Activated B cell treated with CpG ODN at 0.5 μM for 24 hours (primary cell): ENCODE measurements at places on chromosomes 5 and 9. TPM values are rescaled to one million over a fixed set of nuclear protein-coding genes. Genes with fewer than 3 reads are reported as not detected.
A peak's percentile ranks its signal among the peaks of the same experiment; 100 is the strongest.

DNA sequence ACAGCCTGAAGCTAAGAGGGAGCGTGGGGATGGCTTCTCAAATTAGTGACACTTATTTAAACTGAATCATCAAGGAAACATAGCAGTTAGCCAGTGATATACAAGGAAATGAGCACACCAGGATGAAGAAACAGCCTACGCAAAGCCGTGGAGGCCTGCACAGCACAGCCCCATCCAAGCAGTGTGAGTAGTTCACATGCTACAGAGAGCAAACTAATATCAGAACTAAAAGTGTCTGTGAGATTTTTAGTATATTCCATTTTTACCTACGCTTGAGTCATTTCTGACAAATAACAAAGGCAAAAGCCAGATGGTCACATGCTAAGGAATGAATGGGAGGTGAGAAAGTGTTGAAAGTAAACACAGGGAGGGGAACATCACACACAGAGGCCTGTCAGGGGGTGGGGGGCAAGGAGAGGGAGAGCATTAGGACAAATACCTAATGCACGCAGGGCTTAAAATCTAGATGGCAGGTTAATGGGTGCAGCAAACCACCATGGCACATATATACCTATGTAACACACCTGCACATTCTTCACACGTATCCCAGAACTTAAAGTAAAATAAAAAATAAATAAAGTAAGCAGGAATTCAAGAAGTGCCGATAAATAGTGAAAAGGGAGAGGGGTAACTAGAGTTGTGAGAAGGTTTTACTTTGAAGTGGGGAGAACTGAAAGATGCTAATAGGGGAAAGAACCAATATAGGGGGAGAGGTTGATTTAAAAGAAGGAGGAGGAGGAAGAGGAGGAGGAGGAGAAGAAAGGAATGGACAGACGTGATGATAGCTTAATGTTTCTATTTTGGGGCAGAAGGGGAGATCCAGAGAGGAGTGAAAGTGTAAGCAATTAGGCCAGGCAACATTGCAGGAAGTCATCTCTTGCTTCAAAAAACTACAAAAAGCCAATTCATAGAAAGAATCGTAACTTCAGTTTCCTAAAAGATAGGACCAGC, 100.9 kb upstream of the PTGER4 start:
- H3K27ac ChIP-seq, result peak overlapping the region; percentile 73
- no peaks in the 10 kb centered on the region for H3K36me3 ChIP-seq
- H3K4me1 ChIP-seq, result peaks cover 19% of the 10 kb centered on the region
- DNase-seq, result no peak
- H3K27me3 ChIP-seq, result no peaks in the 10 kb centered on the region

GRCh38 chr9:15248621-15249020, 58.4 kb downstream of the TTC39B start:
- no peaks in the 10 kb centered on the region for H3K27me3 ChIP-seq
- H3K36me3 ChIP-seq, result no peaks in the 10 kb centered on the region
- no peaks in the 10 kb centered on the region for H3K4me1 ChIP-seq
- H3K4me3 ChIP-seq, result no peak overlapping the region
- DNase-seq, result no peak
- H3K27ac ChIP-seq, result no peak overlapping the region

PTPN3 gene
- 0.05 and 0.09 TPM in 2 replicates for total RNA-seq

PAEP gene
- total RNA-seq, result not detected in 2 replicates
